Activated CD4-positive, alpha-beta T cell treated with anti-CD3 and anti-CD28 coated beads, Interleukin-2, amount 50 U/mL, for 4 hours (primary cell): ENCODE measurements at places on chromosomes 2 and 18.

DNA sequence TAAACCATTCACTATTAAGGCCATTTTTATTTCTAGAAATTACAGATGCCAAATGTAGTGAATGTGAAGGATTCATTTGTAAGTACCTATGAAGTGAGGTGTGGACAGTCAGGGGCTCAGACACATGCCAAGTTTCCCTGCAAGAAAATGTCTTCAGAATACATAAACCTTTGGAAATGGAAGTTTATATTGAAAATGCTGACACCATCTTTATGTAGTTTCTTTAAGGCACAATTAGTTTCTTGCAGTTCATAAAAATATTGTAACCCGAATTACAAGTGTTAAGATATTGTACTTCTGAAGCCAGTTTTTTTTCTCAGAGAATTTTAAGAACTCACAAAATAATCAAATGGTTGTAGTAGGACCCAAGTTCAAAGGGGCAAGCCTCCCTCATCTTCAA lies 66.1 kb upstream of the LYPD1 start:
- no peak for DNase-seq

GRCh38 chr2:76387294-76387693 lies 676.6 kb upstream of the GCFC2 start:
- no peak for DNase-seq

DNA sequence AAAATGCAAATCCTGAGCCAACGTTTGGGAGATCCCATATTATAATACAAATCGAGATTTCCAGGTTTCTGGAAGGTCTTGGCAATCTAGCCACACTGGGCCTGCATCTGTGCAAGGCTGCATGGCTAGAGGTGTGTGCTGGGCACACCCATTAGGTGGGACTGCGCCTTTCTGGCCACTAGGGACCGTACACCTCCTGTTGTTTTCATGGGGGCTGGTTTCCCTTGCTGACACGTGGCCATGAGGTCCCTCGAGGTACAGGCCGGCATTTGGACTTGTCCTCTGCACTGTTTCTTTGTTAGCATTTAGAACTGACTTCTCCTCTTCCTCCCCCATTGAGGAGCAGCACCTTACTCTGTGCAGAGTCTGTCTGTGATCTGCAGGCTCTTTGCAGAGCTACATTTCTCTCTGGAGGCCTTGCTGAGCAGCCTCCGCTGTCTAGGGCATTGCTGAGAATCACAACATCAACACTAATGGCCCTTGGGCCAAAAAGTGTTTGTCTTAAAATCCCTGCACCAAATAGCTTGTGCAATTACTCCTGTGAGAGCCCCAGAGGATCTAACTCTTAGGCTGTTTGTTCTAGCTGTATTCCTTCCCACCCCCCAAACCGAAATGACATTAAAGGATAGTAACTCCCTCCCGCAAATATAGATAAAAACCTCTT lies 131.2 kb downstream of the NEDD4L start:
- no peak for DNase-seq

- peak; percentile 73 for DNase-seq
Observed at GRCh38 chr2:10493634-10494281, 45.6 kb upstream of the ODC1 start.

GRCh38 chr2:7847321-7847720 lies 834.5 kb upstream of the ID2 start:
- DNase-seq, result no peak

GRCh38 chr2:101327863-101328394 lies 19.4 kb upstream of the RNF149 start:
- no peak for DNase-seq

GRCh38 chr18:7234091-7234490 lies 3.2 kb downstream of the LRRC30 start:
- DNase-seq, result no peak

- DNase-seq, result no peak
Observed at GRCh38 chr2:215003001-215003400, 135.4 kb downstream of the ABCA12 start.

DNA sequence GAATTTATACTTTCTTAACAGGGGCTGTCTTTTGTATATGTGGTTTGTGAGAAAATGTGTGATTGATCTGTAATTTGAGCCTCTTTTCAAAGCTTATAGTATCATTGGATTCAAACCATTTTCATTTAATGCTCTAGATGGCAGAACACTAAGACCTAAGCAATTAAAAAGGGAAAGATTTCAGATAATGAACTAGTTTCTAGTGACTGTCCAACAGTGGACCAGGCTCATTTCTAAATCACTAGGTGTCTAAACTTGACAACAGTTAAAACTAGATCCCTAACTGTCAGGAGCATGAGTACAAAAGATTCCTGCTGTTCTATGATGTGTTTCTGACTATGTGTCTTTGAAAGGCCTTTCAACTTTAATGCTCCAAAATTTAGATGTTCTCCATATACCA lies 54.6 kb downstream of the ANKRD44 start:
- DNase-seq, result no peak

DNA sequence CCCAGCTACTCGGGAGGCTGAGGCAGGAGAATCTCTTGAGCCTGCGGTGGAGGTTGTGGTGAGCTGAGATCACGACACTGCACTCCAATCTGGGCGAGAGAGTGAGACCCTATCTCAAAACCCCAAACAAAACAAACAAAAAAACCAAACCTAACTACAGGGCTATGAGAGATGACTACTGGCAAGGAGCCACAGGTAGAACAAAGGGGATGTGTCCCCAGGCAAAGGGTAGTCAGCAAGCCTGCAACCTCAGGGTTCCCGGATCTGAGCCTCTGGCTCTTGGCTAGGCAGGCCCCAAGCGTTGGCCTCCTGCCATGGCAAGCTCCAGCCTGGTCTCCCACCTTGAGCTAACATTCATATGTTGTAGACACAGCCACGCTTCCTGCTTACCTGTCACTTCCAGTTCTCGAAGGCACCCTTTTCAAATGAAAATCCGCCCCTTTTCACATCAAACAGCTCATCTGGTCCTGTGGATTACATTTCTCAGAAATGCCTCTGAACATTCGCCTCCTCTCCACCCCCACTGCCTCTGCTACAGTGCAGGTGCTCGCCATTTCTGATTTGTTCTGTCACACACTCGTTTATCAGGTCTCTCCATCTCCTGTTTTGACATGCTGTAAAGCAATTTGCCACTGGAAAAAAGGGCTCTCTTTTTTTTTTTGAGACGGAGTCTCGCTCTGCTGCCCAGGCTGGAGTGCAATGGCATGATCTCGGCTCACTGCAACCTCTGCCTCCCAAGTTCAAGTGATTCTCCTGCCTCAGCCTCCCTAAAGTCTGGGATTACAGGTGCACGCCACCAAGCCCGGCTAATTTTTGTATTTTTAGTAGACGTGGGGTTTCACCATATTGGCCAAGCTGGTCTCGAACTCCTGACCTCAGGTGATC lies 13.1 kb upstream of the ACTR3 start:
- peak; percentile 77 for DNase-seq

DNA sequence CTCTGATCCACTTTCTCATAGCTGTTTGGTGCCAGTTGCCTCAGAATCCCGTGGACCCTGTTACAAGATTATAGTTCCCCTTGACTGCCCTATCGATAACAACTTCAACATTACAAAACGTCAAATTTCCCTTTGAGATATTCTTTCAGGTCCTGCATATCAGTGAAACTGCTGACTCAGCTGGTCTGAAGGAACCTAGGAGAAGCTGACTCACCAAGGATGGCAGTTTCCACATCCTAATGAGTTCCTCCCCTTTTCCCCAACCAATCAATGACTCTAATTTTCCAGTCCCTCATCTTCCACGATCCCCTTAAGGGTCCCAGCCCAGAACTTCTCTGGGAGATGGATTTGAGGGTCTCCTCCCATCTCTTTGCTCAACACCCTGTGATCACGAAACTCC lies 27.6 kb upstream of the GNAL start:
- DNase-seq, result no peak

GRCh38 chr2:99743146-99743545 lies 253.3 kb upstream of the REV1 start:
- no peak for DNase-seq

GRCh38 chr2:2782007-2782406 lies 450.9 kb upstream of the MYT1L start:
- DNase-seq, result no peak

DNA sequence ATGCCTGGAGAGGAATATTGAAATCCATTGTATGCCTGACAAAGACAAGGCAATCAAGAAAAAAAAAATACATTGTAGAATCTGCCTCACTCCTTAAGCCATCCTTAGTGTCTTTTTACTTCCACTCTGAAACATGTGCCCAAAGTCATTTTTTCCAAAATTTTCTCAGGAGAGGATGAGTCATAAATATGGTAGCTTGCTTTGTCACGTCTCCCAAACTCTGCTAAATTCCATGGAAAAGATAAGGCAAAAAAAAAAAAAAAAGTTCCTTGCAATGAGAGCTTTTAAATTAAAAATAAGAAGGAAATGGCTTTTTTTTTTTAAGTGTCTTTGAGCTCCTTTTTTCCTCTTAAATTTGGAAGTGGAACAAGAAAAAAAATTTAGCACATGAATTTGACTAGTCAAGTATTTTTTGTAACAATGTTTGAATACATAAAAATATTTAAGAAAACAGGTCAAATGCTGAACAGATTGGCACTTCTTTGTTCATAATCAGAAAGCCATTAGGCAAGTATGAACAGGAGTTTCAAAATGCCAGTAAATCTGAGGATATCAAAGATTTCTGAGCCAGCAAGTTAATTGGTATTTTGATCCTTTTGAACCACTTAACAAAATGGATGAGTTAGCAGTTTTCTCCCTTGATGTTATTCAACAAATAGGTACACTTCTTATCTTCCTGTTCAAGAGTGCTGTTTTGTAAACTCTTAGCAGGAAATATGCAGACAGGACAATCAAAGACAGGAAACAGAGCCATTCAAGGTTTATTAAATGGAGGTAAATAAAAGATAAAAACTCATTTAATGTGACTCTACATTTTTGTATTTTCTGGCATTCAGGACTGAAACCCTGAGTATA lies 247.3 kb upstream of the SP5 start:
- DNase-seq, result no peak

- DNase-seq, result no peak
Observed at GRCh38 chr2:39405364-39405763, 31.7 kb downstream of the MAP4K3 start.

GRCh38 chr18:54159906-54160305 lies 64.6 kb downstream of the MBD2 start:
- DNase-seq, result no peak

DNA sequence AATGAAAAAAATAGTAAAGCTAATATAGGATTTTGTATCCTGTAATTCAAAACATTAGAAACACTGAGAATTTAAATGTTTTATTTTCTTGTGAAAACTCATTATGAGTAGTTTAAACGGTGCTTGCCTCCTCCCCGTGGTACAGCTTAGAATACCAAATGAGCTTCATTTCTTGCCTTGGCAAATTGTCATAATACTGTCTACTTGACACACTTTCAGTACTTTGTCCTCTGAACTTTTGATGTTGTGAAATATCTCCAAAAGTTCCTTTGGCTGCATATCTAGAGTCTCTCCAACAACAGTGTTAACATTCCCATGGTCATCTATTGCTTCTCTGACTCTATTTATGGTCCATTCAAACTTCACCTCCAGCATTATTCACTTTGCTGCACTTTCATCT lies 61.9 kb upstream of the EPB41L5 start:
- DNase-seq, result no peak

DNA sequence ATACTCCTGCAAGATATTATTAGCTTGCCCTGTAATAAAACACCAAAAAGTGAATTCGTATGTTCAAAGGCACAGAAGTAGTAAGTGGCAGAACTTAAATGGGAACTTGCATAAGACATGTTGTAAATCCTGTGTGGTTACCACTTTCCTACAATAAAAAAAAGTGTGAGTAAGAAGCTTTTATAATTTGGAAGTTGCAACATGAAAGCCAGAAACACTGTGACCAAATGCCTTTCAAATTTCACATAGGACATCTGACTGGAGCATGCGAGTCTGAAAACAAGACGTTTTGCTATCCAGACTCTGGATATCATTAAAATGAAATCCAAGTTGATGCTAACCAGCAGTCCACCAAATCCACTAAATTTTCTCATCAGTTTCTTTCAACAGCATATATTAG lies 886.2 kb upstream of the NRXN1 start:
- DNase-seq, result no peak

DNA sequence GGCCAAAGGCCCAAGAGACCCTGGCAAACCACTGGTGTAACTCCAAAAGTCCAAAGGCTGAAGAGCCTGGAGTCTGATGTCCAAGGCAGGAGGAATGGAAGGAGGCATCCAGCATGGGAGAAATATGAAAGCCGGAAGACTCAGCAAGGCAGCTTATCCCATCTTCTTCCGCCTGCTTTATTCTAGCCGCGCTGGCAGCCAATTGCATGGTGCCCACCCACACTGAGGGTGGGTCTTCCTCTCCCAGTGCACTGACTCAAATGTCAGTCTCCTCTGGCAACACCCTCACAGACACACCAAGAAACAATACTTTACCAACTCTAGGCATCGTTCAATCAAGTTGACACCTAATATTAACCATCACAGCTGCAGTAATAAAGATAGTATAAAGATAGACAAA lies 34.1 kb downstream of the MAPK4 start:
- no peak for DNase-seq

DNA sequence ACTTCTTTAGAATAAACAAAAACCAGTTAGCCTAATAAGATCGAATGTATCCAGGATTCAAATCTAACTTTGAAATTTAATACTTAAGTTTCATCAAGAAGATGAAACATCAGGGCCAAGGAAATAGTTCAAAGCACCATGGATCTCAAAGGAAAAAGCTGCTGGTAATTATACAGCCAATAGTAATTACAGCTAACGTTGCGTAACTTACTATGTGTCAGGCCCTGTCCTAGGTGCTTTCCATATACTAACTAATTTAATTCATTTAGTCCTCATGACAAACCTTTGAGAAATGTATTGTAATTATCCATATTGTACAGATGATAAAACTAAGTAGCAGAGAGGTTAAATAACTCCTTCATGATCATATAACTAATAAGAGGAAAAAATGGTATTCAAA lies 598.6 kb downstream of the NYAP2 start:
- no peak for DNase-seq

- DNase-seq, result no peak
Observed at GRCh38 chr2:238456970-238457926, 30.5 kb downstream of the ASB1 start.

DNA sequence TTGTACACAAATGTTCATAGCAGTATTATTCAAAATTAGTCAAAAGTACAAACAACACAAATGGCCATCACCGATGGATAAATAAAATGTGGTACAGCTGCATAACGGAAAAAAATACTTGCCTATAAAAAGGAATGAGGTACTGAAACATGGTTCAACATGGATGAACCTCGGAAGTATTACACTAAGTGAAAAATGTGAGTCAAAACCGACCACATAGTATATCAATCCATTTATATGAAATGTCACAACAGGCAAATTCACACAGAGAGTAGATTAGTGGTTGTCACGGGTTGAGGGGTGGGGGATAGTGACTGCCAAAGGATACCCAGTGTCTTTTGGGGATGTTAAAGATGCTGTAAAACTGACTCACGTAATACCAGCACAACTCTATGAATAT lies 3.5 kb downstream of the SS18 start:
- DNase-seq, result no peak

- no peak for DNase-seq
Observed at GRCh38 chr2:71702071-71702970, 249.0 kb downstream of the DYSF start.

- DNase-seq, result no peak
Observed at GRCh38 chr18:24763765-24764513, 303.5 kb downstream of the HRH4 start.

GRCh38 chr2:223044092-223044836 lies 7.7 kb upstream of the KCNE4 start:
- no peak for DNase-seq
